NCI-H2081 (cell line): ENCODE measurements at places on chromosomes 11 and 22.

GRCh38 chr11:125514336-125515101 lies 18.5 kb upstream of the FEZ1 start:
- DNase-seq, result no peak

GRCh38 chr11:132933703-132934102 lies 598.6 kb downstream of the OPCML start:
- DNase-seq, result no peak

DNA sequence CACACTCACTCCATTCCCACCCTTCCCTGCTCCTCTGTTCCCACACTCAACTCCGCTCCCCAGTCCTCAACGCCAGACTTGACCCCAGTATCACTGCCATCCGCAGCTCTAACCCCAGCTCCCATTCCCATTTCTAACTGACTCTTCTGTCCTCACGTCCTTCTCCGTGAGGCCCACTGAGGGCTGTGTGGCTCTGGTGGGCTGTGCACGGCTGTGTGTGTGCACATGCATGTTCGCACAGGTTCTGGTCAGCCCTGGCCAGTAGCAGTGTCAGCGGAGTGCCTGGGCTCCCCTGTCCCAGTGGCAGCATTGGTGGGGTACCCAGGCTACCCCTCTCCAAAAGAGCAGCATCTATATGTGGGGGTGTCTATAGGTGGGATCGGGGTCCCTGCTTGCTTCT lies 5.0 kb downstream of the CAPN1 start:
- DNase-seq, result no peak

DNA sequence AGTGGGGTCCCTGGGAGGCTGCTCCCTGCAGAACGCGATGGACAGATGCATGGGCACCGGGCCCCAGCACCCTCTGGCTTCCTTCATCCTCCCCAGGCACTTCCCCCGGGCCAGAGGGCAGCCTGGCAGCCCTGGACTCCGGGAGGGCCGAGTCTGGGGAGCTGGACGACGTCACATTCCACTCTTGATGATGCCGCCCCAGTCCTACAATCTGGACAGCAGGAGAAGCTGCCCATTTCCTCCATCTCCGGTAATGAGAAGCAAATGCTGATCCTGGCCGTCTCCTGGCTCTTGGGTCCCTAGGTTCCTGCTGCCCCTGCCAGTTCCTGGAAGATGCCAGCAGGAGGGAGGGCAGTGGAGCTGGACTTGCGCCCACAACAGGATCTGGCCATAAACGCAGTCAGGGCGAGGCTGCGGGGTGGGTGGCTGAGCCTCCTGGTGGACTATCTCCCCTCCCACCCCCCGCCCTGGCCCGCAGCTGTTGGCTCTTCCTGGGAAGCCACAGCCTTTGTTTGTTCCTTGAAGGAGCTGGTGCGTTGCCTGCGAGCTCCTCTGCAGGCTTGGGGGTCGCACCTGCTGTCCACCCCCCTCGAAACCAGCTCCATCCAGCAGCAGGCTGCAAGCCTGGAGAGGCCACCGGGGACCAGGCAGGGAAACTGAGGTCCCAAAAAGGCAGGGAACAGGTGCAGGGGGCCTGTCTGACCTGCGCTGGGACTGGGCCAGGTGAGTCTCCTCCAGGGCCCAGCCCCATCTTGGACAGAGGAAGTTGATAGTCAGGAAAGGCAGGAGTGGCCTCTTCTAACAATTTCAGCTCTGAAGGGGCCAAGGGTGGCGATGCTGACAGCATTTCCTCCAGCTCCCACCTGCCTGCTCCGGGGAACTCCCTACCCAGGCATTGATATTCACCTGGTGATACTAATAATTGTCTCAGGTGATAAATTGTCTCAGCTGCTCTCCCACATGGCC lies 17.9 kb upstream of the MUC6 start:
- no peak for DNase-seq

GRCh38 chr11:35231076-35231860 lies 92.3 kb downstream of the CD44 start:
- DNase-seq, result no peak

DNA sequence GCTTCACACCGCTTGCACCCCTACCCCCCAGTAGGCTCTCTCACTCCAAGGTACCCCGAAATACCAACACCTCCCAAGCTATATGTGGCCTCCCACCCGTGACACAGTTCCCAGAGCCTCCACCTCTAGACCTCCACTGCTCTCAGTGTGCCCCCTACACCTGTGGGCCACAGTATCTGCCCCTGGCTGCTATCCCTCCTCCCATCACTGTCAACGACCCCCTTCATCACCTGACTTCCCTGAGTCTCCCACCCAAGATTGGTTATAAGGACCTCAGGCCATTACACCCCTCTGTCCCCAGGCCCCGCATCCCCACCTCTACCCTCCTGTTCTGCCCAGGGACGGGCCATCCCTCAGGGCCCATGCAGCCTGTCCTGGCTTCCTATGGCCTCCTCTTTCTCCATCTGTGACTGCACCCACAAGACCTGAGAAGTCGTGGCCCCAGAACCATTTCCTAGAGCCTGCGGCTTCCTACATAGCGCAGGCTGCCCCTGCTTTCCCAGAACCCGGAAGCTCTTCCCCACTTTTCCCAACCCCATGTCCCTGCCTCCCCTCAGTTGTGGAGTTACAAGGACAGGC lies 734 bp downstream of the ACR start:
- no peak for DNase-seq

DNA sequence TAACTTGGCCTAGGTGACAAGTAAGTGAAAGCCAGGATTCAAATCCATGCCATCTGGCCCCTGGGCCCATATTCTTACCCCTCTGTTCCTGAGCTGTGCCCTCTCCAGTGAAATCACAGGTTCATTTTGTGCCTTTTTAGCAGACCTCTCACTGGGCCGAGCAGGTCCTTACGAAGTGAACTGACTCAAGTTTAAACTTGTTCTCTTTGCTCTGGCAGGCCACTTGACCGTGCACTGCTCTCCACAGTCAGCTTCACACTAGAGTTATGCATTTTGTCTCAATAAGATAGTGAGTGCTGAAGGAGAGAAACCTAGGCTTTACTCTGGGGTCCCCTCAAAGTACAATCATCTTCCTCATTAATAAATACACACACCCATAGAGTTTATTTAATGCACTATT lies 40.7 kb downstream of the ARFGAP3 start:
- no peak for DNase-seq

DNA sequence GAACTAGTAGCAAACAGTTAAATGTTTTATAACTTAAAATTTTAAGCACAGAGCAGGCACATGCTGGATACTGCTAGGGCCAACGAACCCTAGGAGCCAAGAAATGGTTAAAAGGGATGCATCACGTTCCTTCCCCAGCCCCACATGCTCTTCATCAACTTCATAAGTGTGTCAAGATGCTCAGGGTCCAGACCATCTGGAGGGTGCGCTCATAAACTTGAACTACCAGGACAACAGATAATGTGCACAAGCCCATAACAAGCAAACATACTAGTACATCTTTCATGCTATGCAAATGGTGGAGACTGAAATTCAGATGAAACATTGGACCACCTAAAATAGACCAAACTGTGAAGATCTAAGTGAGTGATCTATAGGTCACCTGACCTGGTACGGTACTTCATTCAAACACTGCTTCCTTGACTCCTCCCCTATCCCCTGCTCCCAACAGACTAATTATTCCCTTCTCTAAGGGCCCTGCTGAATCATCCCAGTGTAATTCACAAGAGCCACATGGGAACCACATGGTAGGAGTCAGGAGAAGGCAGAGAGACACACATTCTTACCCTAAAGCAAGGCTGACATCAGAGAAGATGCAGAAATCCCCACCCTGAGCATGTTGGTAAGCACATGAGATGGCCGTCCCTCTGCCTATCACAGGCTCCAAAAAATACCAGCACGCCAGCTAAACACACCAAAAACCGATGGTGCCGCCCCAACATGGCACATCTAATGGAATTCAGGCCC lies 83.9 kb downstream of the ETS1 start:
- DNase-seq, result no peak

- DNase-seq, result no peak
Observed at GRCh38 chr11:68270196-68271022, 1.4 kb downstream of the C11orf24 start.

- peak; percentile 36 for DNase-seq
Observed at GRCh38 chr11:120527111-120527761, 15.7 kb downstream of the GRIK4 start.

DNA sequence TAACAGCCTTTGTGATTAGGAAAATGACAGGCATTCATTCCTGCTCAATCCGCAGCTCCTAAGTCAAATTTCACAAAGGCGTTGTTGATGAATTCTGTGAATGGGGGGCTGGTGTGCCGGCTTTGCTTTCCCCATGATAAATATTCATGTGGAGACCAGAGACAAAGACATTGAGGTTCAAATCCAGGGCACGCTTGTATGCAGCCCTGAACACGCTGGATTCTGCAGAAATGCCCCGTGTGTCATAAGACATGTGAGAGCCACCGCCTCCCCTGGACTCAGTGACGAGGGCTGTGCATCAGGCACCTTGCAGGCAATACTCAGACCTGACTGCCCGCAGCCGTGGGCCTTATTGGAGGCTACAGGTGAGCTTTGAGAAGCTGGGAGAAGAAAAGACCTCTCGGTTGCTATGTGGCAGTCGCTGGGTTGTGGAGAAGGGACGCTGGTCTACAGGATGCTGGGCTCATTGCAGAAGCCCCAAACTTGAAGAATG lies 906.2 kb downstream of the BRD1 start:
- DNase-seq, result no peak

DNA sequence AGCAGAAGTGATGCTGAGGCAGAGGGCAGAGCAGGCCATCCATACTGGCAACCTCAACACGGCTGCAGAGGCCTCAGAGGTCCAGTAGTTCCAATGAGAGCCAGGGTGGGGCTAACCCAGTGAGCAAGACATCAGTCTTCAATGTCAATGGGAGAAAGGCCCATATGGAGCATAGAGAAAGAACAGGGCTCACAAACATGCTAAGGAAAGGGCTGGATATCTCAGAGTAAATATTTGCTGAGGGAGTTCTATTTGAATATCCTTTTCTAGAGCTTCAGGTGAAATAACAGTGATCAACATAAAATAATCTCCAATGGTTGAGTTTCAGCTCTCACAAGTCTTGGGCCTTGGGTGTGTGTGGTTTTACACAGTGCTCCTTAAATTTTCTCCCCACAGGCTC lies 50.8 kb upstream of the CCDC90B start:
- no peak for DNase-seq

GRCh38 chr11:68010090-68011041 lies at the start of gene ALDH3B1:
Gene ALDH3B1 (plus strand): TSS chr11:68010327. CDS start chr11:68015298, 4,971 bp downstream.
- DNase-seq, result no peak

DNA sequence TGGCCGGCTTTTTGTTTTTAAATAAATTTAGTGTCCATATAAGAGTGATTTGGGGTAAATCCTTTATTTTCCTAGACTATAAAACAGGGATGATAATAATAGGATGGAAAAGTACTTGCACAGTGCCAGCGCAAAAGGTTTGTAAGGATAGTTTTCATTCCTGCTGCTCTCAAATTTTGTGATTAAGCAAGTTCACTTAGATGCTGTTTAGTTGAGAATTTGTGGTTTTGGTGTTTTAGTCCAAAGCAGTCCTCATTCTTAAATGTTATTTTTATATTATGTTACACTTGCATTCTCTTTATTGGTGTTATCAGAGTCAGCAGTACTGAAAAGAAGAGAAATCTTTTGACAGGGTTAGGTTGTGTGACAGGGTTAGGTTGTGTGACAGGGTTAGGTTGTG lies 47.9 kb downstream of the PPP6R3 start:
- DNase-seq, result no peak

GRCh38 chr11:13907678-13908077 lies 54.8 kb upstream of the SPON1 start:
- no peak for DNase-seq

DNA sequence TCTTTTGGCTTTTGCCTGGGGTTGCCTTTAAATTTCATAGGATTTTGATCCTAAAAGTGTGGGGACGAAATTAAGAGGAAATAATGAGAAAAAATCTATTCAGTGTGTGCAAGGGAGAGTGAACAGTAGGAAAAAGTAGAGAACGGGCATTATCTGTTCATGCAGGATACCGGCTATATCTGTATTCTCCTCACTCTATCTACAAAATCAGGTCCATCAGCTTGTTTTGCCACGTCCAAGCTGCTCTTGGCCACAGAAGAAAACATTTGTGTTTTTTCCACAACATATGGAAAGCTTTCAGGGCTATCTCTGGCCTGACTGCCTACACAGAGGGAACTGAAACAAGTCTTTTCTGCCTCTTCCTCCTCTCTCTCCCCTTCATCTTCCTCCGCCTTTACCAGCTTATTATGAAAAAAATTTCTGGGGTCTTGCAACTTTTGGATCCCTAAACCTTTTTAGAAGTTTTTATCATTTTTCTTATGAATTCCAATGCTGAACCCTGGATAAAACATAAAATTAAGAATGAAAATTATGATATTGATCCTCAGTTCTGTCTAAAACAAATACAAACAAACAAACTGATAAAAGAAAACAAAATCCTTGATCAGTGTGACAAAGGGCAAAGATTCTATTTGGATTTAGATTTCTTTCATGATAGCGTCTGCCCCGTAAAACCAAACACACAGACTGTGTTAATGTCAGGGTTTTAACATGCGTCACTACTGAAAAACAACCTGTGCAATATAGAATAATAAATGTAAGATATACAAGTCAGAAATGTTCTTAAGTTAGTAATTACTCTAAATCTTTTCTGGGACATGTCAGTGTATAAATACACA lies 219.7 kb downstream of the CNTN5 start:
- DNase-seq, result no peak

- DNase-seq, result peak; percentile 18
Observed at GRCh38 chr11:44133335-44133946, 38.0 kb downstream of the EXT2 start.

GRCh38 chr11:127789927-127790326 lies 789.4 kb upstream of the KIRREL3 start:
- peak; percentile 62 for DNase-seq

DNA sequence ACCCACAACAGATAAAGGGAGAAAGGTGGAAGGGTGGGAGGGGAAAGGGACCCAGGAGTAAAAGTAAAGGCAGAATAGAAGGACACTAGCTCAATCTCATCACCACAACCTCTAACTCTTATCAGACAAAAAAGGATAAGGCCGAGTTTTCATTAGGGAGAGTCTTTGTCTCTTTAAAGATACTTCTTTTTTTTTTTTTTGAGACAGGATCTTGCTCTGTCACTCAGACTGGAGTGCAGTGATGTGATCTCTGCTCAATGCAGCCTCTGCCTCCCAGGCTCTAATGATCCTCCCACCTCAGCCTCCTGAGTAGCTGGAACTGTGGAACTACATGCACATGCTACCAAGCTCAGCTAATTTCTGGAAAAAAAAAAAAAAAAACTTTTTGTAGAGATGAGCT lies 85.6 kb upstream of the CHRM4 start:
- no peak for DNase-seq

DNA sequence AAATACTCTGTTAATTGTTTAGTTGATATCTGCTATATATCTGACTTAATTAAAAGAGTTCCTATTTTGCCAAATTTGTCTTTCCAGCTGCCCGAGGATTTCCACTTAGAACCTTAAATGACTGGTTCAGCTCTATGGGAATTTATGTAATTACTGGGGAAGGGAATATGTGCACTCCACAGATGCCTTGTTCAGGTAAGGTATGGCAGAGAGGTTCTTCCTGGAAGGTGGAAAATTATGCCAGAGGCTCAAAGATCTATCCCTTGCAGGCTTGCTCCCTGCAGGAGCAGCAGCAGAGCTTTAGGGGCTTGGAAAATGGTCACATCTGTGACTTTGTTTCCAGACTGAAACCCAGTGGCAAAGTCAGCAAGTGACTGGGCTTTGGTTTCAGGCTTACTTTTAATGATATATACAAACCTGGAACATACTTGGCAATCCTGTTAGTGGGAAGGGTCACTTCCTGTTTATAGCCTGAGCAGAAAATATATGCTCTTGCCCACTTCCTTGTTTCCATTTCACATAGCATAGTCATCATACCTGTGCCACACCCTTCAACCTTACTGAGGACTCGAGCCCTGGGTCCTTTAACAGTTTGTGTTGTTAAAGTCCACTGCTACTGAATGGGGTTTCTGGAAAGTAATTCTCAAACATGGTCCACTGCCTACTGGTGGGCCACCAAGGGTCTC lies 23.7 kb downstream of the WBP2NL start:
- no peak for DNase-seq
